Transverse colon (tissue), 4 donors: ENCODE measurements at places on chromosomes 2 and 18. TPM values are rescaled to one million over a fixed set of nuclear protein-coding genes. Genes with fewer than 3 reads are reported as not detected.
A peak's percentile ranks its signal among the peaks of the same experiment; 100 is the strongest.

DNA sequence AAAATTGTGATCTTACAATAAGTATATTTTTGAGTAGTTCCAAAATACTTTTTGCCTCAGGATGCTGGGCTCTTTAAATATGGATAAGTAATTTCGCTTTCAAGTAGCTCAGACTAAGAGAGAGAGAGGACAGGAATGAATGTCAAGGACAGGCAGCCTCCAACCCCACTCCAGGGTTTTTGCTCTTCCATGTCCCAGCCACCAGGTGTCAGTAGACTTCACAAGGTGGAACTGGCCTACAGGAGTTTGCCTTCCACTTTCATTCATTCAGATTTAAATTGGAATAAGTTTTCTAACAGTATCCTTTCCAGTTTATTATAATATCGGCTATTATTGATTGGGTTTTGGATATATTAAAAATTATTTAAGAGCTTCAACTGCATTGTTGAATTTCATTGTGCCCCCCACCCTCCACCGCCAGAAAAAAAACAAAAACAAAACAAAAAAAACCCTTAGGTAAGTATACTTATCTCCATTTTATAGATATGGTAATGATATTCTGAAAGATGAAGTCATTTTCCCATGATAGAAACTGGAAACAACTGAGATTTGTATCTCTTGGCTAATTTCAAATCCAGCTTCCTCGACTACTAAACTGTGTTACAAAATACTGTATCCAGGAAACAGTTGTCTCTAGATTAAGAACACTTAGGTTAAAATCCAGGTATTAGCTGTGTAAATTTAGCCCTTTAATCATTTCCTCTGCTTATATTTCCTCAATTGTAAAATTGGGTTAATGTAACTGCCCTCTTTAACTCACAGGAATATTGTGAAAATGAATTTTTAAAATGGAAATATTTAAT lies 793.1 kb downstream of the ERBB4 start:
- DNase-seq, result peak; percentile 29
- H3K4me1 ChIP-seq, result no peaks in the 10 kb centered on the region
- no peaks in the 10 kb centered on the region for H3K27me3 ChIP-seq
- no peak overlapping the region for H3K27ac ChIP-seq
- H3K4me3 ChIP-seq, result no peak overlapping the region

DNA sequence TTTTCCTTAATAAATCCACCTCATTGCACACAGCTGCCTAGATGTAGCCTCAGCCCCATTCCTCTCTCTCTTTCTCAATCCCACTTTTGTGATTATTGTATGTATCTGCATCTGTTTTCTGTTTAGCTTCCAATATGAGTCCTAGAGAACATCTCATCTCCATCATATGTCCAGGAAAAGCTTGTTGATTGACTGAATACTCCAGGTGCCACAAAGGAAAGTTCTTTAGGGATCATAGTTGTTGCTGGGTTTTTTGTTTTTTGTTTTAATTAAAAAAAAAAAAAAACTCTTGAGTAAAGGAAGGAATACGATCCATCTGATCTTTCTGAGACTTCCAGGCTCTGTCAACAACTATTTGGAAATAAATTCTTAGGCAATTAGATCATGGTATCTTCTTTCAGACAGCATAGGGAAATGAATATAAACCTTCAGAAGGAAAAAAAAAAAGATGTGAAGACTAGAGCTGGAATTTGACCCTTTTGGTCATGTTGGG lies 42.5 kb downstream of the KIAA2012 start:
- no peak overlapping the region for H3K4me3 ChIP-seq
- no peaks in the 10 kb centered on the region for H3K36me3 ChIP-seq
- H3K27me3 ChIP-seq, result no peaks in the 10 kb centered on the region
- H3K27ac ChIP-seq, result peak overlapping the region; percentile 47
- H3K4me1 ChIP-seq, result no peaks in the 10 kb centered on the region

- no peak overlapping the region for H3K4me3 ChIP-seq
- H3K27ac ChIP-seq, result peak overlapping the region; percentile 81
- H3K4me1 ChIP-seq, result peaks cover 28% of the 10 kb centered on the region
- peak; percentile 28 for DNase-seq
- H3K36me3 ChIP-seq, result no peaks in the 10 kb centered on the region
- H3K27me3 ChIP-seq, result no peaks in the 10 kb centered on the region
Observed at GRCh38 chr2:191318037-191318728, 73.0 kb downstream of the MYO1B start.

DNA sequence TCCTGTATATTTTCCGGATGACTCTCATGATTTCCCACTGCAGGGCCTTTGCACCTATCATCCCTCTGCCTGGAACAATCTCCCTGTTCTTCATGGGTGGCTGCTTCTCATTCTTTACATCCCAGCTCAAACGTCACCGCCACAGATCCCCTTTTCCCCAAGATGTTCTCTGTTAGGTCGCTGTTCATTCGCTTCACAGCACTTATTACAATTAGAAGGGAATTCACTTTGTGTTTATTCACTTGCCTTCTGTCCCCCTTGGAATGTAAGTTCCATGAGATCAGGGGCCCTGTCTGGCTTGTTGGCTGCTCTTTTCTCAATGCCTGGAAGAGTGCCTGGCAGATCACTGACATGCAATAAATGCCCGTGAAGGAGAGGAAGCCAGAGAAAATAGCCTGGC lies 106.7 kb downstream of the FOXI3 start:
- no peaks in the 10 kb centered on the region for H3K36me3 ChIP-seq
- H3K4me3 ChIP-seq, result no peak overlapping the region
- H3K27me3 ChIP-seq, result peaks cover 22% of the 10 kb centered on the region

- H3K27me3 ChIP-seq, result no peaks in the 10 kb centered on the region
- H3K27ac ChIP-seq, result no peak overlapping the region
- DNase-seq, result no peak
- H3K4me1 ChIP-seq, result no peaks in the 10 kb centered on the region
- H3K36me3 ChIP-seq, result no peaks in the 10 kb centered on the region
Observed at GRCh38 chr18:7177116-7177744, 53.7 kb upstream of the LRRC30 start.

- no peaks in the 10 kb centered on the region for H3K4me1 ChIP-seq
- no peak for DNase-seq
- no peak overlapping the region for H3K27ac ChIP-seq
- no peak overlapping the region for H3K4me3 ChIP-seq
Observed at GRCh38 chr18:38470421-38470820, 904.8 kb upstream of the CELF4 start.

DNA sequence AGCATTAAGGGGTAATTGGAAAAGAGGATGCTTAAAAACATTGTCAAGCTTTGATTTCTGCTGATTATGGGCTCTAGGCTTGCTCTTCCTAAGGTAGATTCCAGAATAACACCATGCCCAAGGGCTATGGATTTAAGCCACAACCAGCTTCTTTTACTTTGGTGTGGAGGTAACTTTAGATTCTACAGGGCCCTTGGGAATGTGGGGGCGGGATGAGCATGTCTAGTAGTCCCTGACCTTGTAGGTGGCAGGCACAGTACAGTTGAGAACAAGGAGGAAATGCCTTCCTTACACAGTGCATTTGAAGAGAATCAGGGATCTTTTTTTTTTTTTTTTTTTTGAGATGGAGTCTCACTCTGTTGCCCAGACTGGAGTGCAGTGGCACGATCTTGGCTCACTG lies 364.2 kb downstream of the NYAP2 start:
- DNase-seq, result no peak
- no peaks in the 10 kb centered on the region for H3K36me3 ChIP-seq
- no peak overlapping the region for H3K4me3 ChIP-seq

DNA sequence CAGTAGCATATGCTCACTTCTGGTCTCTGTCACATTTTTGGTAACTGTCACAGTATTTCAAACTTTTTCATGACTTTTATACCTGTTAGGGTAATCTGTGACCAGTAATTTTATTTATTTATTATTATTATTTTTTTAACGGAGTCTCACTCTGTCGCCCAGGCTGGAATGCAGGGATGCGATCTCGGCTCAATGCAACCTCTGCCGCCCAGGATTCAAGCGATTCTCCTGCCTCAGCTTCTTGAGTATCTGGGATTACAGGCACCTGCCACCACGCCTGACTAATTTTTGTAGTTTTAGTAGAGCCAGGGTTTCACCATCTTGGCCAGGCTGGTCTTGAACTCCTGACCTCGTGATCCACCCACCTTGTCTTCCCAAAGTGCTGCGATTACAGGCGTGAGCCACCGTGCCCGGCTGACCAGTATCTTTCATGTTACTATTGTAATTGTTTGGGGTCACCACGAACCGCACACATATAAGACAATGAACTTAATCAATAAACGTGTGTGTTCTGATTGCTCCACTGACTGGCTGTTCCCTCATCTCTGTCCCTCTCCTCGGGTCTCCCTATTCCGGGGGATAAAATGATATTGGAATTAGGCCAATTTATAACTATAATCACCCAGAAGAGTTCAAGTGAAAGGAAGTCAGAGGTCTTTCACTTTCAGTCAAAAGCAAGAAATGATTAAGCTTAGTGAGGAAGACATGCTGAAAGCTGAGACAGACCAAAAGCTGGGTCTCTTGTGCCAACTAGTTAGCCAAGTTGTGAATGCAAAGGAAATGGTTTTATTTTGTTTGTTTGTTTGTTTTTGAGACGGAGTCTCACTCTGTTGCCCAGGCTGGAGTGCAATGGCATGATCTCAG lies 22.9 kb downstream of the TGIF1 start:
- H3K4me1 ChIP-seq, result no peaks in the 10 kb centered on the region
- no peak overlapping the region for H3K27ac ChIP-seq
- no peaks in the 10 kb centered on the region for H3K27me3 ChIP-seq
- H3K36me3 ChIP-seq, result no peaks in the 10 kb centered on the region

- no peak overlapping the region for H3K27ac ChIP-seq
- DNase-seq, result no peak
- H3K27me3 ChIP-seq, result no peaks in the 10 kb centered on the region
Observed at GRCh38 chr18:58057291-58057965, 13.4 kb downstream of the NEDD4L start.

- peak overlapping the region; percentile 73 for H3K27ac ChIP-seq
- H3K4me1 ChIP-seq, result peaks cover 4% of the 10 kb centered on the region
- no peaks in the 10 kb centered on the region for H3K36me3 ChIP-seq
- no peak overlapping the region for H3K4me3 ChIP-seq
- no peaks in the 10 kb centered on the region for H3K27me3 ChIP-seq
Observed at GRCh38 chr2:120469426-120469825, 123.5 kb downstream of the INHBB start.

DNA sequence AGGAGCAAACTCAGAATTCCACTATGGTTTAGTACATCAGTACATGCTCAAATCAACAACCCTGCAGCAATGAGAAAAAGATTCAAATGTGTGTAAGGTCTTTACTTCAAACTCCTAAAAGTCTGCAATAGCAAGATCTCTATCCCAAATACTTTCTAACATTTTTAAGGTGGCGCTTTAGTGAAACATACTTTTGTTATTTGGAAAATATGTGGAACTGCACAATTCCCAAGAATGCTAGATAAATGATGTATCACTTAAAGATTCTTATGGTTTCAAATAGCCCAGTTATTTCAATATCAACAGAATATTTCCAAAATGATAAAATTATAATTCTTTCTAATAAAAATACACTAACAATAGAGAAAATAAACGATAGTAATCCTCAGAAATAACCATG lies 227.6 kb upstream of the SMAD7 start:
- no peaks in the 10 kb centered on the region for H3K4me1 ChIP-seq
- H3K4me3 ChIP-seq, result no peak overlapping the region
- H3K36me3 ChIP-seq, result no peaks in the 10 kb centered on the region
- no peak overlapping the region for H3K27ac ChIP-seq
- no peak for DNase-seq

DNA sequence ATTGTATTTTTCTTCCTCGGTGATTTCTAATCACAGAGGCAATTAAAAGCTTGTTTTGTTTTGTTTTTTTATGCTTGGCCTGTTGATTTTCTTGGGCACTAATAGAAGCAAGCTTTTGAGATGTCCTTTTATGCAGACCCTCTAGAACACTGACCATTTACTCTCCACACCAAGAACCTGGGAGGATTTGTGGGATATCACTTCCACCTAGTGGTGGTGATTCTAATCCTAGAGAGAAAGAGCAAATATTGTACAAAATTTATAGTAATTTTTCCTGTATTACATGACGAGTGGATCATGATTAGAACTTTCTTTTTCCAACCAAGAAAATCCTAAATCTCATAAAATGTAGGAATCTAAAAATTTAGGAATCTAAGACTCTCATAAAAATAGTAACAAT lies 23.4 kb downstream of the NEMP2 start:
- H3K27ac ChIP-seq, result no peak overlapping the region
- peaks cover 23% of the 10 kb centered on the region for H3K4me1 ChIP-seq
- no peaks in the 10 kb centered on the region for H3K36me3 ChIP-seq
- no peak overlapping the region for H3K4me3 ChIP-seq

DNA sequence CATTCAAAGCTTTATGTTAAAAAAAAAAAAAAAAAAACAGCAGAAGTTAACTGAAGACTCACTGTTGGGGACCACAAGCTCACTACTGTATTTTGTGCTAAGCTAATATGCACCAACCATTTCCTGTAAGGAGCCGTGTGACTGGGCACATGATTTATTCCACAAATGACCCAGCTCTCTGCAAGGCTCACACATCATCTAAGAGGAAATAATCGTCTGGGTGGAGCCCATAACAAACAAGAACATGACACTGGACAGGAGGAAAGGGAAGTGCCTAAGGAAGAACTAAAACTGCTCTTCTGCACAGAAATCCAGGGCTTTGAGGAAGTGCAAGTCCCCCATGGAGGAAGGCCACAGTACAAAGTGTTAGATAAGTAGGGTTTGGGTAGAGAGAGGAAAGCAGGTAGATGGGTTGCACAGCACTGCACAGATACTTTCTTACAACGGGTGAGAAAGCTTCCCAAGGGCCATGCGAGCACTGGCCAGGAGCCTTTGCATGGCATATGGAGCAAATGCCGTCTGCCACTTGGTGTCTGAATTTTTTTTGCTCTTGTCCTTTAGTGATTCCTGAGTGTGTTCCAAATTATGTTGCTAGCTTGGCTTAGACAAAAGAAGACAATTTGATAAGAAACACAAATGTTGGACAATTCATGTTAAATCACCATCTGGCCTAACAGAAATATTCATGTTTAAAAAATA lies 24.4 kb downstream of the NFE2L2 start:
- H3K4me1 ChIP-seq, result peaks cover 65% of the 10 kb centered on the region
- H3K27ac ChIP-seq, result peak overlapping the region; percentile 89
- H3K36me3 ChIP-seq, result no peaks in the 10 kb centered on the region
- peak; percentile 62 for DNase-seq
- H3K4me3 ChIP-seq, result no peak overlapping the region

DNA sequence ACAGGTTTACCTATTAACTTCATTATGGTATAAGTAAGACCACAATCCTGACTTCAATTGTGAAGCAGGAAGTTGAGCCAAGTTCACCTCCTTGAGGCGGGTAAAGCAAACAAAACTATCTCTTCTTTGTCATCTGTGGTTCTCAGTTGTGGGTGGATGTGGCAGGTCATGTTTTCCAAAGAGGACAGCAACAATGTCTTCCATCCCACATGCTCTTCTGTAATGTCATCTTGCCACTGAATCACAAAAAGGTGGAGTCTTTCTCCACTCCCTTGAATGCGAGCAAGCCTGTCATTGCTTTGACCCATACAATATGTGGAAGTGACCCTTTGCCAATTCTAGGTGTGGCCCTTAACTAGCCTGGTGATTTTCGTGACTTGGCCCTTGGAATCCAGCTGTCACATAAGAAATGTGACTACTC lies 98.7 kb downstream of the GRB14 start:
- H3K4me1 ChIP-seq, result no peaks in the 10 kb centered on the region
- no peak for DNase-seq
- H3K27me3 ChIP-seq, result no peaks in the 10 kb centered on the region

- DNase-seq, result no peak
- no peak overlapping the region for H3K4me3 ChIP-seq
- H3K27ac ChIP-seq, result no peak overlapping the region
- no peaks in the 10 kb centered on the region for H3K4me1 ChIP-seq
Observed at GRCh38 chr2:122249673-122250072, 494.2 kb downstream of the TSN start.

The HOXD4 gene
- 20.5 TPM for total RNA-seq

The MAP3K19 gene
- not detected for total RNA-seq

The UGT1A5 gene
- 3.2 TPM for total RNA-seq

The NR4A2 gene
- total RNA-seq, result 7.4 TPM

The CNDP1 gene
- total RNA-seq, result not detected

The PRKAG3 gene
- total RNA-seq, result not detected

The ROCK2 gene
- 71.1 TPM for total RNA-seq
